ENCODE measurements at places on chromosomes 2 and 18.

GRCh38 chr2:68738906-68739594 is 4.4 kb downstream of the ARHGAP25 start:
- no peak for DNase-seq

DNA sequence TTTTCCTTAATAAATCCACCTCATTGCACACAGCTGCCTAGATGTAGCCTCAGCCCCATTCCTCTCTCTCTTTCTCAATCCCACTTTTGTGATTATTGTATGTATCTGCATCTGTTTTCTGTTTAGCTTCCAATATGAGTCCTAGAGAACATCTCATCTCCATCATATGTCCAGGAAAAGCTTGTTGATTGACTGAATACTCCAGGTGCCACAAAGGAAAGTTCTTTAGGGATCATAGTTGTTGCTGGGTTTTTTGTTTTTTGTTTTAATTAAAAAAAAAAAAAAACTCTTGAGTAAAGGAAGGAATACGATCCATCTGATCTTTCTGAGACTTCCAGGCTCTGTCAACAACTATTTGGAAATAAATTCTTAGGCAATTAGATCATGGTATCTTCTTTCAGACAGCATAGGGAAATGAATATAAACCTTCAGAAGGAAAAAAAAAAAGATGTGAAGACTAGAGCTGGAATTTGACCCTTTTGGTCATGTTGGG is 42.5 kb downstream of the KIAA2012 start:
- DNase-seq: no peak

- no peak for DNase-seq
Measured at GRCh38 chr2:141041281-141041680, 1089.5 kb downstream of the LRP1B start.

DNA sequence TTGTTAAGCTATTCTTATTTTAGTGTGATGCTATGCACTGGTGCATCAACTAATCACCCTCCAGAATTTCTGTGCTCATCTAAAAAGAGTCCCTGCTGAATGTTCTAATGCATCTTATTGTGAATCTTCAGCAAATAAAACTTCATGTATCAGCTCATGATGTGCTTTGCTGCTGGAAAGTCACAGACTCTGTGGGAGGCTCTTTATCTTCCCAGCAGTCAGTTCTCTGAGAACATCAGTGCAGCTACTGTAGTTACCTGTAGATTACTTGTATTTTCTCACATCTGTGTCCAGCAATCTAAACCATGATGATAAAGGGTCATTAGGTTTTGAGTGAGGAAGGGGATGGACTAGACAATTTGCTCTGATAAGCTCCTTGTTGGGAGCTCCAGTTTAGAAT is 141.6 kb upstream of the SP3 start:
- DNase-seq: no peak

- no peak for DNase-seq
Measured at GRCh38 chr18:41060967-41061366, 894.1 kb upstream of the PIK3C3 start.

- no peak for DNase-seq
Measured at GRCh38 chr2:189639007-189639609, 22.2 kb upstream of the ASNSD1 start.

GRCh38 chr18:9117980-9118841 is 15.7 kb downstream of the NDUFV2 start:
- no peak for DNase-seq

DNA sequence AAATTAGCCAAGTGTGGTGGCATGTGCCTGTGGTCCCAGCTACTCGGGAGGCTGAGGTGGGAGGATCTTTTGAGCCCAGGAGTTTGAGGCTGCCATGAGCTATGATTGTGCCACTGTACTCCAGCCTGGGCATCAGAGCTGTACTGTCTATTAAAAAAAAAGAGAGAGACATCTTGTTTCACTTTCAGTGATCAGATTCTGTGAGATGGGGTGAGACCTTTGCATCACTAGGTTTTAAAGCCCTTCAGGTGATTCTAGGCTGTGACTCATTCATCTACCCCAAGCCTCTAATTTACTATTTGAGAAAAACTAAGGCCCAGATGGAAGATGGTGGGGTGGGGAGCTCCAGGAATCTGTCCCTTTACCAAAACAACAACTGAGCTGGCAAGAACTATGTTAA is 7.1 kb downstream of the C2orf92 start:
- DNase-seq: no peak

GRCh38 chr2:99753505-99753904 is 263.7 kb upstream of the REV1 start:
- DNase-seq: no peak

GRCh38 chr18:45626330-45627203 is 11.3 kb downstream of the SLC14A2 start:
- no peak for DNase-seq

GRCh38 chr2:241534701-241535375 is 23.7 kb upstream of the BOK start:
- DNase-seq: no peak

GRCh38 chr2:198953328-198953727 is 504.4 kb downstream of the SATB2 start:
- no peak for DNase-seq

DNA sequence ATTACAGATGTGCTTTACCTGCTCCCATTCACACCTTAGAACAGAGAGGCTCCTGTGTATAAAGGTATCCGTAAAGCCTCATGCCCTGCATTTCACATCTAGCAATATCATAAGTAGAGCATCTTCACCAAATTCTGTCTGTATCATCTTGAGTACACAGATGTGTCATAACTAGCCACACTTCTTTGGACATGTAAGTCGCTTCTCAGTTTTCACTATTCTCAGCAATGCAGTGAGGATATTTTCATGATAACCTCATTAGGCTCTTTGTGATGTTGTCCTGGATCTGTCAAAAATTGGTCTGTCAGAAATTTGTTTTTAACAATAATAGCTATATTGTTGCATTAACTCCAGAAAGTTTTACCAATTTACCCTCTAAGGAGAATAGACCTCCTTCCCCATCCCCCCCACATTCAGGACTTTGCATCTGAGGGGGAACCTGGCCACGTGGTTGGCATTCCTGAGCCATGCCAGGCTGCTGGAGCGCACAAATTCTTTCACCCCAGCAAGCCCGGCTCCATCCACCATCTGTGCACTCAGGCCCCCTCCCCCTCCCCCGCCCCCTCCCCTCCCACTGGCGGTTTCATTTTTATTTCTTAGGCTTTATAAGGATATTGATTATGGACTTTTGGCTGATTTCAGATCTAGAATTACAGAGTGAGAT is 34.1 kb downstream of the AGAP1 start:
- DNase-seq: no peak

DNA sequence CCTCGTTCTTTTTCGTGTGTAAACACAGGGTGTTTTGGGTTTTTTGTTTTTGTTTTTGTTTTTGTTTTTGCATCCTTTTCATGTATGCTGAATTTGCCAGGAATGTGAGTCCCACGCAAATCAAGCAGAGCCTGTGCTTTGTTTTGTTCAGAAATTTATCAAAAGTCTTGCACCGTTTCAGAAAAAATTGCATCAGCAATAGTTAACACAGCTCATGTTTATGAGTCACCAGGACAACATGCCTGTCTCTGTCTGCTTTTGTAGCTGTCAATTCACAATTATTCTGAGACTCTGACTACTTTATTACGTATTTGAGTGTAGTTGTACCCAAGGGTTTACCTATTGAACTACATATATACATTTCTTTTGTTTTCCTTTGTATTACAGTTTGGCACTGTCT is 38.3 kb downstream of the MRPL44 start:
- no peak for DNase-seq

DNA sequence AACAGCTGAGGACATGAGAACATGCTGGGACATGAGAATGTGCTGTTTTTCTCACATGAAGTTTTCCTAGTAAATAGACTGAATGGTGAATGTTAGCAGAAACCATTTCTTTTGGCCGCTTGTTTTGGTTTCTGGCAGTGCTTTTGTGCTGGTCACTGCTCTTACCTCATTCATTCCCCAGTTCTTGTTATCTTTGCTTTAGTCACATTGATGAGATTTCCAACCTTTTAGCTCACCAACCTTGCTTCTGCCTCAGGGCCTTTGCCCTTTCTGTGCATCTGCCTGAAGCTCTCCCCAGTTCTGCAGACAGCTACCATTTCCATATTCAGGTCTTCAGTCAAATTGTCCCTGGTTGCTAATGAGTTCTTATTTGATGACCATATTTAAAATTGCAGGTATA is 91.6 kb downstream of the PTPRM start:
- DNase-seq: no peak

DNA sequence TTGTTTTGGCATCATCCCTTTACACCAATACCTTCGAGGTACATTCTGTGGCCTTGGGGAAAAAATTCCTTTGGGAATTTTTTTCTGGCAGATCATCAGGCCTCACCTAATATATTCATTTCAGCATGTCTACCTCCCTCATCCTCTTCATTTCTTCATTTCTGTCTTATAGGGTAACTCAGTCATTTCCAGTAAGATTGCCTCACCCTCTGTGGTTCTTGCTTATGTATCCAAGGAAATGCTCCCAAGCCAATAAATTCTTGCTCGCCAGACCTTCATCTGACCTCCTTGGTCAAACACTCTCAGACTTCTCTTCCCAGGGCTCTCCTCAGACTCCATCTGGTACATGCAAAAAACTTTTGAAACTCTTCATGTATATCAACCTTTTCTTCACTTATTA is 265.6 kb downstream of the TMX3 start:
- DNase-seq: no peak

GRCh38 chr2:3204031-3204821 is 173.4 kb downstream of the EIPR1 start:
- DNase-seq: no peak

GRCh38 chr2:109436610-109437225 is 177.0 kb downstream of the SEPTIN10 start:
- DNase-seq: no peak

- DNase-seq: no peak
Measured at GRCh38 chr2:217908544-217908943, 94.3 kb downstream of the TNS1 start.

DNA sequence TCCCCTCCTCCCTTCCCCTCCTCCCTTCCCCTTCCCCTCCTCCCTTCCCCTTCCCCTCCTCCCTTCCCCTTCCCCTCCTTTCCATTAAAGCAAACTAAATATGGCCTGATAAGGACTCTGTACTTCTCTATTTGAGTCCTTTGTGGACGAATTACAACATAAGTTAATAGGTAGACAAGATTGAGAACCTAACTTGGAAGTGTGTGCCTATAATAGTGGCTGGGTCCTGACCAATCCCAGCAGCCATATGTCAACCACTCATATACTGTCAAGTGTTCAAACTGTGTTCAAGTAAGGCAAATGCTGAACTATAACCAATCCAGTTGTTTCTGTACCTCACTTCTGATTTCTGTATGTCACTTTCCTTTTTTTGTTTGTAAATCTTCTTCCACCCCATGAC is 97.1 kb upstream of the RBMS1 start:
- DNase-seq: no peak

- DNase-seq: no peak
Measured at GRCh38 chr2:227368574-227368973, 10.5 kb downstream of the TM4SF20 start.

- no peak for DNase-seq
Measured at GRCh38 chr2:17429130-17429529, 89.1 kb downstream of the RAD51AP2 start.

DNA sequence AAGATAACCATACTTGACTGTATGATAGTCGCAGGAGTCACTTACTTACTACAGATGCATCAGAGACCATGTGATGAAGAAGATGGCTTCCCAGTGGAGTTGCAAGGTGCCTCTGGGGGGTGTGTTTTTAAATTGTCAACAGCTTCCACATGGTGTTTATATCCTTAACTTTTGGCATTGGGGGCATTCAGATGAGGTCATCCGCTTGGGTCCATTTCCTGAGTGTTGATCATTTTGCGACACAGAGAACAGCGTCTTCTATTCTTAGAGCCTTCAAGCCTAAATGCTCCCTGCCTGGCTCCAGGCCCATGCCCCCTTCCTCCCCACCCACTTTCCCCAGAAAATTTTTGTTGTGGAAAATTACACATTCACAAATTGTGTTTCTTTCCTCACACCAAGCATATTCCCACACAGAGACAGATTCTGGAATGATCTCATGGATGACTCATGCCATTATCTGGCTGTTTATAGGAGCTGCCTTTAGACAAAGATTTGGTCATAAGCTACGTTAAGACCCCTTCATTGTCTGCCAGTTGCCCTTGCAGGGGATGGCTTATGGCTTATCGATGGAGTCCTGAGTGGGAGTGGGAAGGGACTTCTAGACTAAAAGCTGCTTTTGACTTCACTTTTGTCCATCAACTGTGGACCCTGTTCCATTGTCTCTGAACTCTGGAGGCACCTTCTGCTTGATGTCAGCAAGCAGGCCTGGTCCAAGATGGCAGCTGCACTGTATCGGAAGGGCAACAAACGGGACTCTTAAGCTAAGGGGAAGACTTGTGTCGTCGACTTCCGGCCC is 91.8 kb downstream of the CABLES1 start:
- DNase-seq: no peak

- no peak for DNase-seq
Measured at GRCh38 chr18:57728941-57729511, 74.1 kb downstream of the ATP8B1 start.

DNA sequence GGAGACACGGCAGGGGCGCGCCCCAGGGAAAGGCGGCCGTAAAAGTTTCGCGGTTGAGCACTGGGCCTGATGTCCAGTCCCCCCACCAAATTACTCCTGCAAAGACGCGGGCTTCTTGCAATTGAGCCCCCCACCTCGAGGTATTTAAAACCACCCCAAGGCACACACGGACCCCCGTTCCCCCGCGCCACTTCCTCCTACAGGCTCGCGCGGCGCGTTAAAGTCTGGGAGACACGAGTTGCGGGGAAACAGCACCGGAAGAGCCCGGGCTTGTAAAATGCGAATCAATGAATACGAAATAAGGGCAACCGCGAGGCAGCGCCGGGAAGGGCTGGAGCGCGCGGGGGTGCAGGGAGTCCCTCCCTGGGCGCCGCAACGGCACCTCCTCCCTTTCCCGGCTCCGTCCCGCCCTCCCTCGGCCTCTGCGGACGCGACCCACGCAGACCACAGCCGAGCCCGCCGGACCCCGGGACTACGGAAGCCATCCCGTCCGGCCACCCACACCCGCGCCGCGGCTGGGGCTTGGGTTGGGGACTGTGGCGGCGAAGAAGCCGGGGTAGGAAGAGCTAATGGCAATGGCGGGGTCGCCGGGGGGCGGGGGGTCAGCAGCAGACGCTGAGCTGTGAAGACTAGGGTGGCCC is 918 bp upstream of the NETO1 start:
- DNase-seq: no peak

GRCh38 chr2:54903736-54904554 is 146.3 kb downstream of the RTN4 start:
- peak; percentile 50 for DNase-seq

DNA sequence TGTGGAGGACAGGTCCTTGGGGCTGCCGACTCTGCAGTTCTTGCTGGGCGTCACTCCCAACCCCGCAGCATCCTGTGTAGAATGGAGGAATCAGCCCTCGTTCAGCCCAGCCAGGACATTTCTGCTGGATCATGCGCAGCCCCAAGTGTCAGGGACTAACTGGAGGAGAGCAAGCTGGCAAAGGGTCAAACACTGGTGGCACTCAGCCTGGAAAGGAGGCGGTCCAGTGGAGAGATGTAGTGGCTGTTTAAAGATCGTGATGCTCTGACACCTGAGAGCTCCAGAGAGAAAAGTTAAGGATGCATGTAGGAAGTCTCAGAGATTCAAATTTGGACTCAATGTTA is 63.6 kb upstream of the SH3RF3 start:
- no peak for DNase-seq

- DNase-seq: no peak
Measured at GRCh38 chr2:26576565-26577441, 64.4 kb downstream of the CIB4 start.

- no peak for DNase-seq
Measured at GRCh38 chr2:4930704-4931103, 761.5 kb upstream of the SOX11 start.

GRCh38 chr2:240391111-240392051 is 44.1 kb upstream of the GPC1 start:
- no peak for DNase-seq

All from stimulated activated naive CD4-positive, alpha-beta T cell treated with Interleukin-2 at 50 U/mL for 16 hours (primary cell).